ENCODE measurements at places on chromosomes 11 and 22.

DNA sequence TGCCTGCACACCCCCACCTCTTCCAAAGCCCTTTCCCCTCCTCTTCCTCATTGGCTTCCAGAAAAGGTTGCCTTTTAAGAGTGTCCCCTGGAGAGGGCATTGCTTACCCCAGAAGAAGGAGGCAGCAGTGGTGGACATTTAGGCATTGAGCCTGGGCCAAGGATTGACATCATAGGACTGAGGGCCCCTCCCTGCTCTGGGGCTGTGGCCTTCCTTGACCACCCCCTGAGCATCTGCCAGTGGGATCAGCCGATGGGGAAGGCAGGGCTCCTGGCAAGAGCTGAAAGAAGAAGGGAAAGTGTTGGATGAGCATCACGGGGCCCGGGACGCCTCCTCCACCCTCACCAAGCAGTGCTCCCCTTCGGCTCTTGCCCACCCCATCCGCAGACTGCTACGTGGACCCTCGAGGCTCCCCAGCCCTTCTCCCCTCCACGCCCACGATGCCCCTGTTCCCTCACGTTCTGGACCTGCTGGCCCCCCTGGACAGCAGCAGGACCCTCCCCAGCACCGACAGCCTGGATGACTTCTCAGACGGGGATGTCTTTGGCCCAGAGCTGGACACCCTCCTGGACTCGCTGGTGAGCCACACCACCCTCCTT lies 37.4 kb downstream of the ZC3H7B start:
- no peak overlapping the region for H3K4me3 ChIP-seq
- no peak overlapping the region for H3K27ac ChIP-seq
- no peak for DNase-seq

DNA sequence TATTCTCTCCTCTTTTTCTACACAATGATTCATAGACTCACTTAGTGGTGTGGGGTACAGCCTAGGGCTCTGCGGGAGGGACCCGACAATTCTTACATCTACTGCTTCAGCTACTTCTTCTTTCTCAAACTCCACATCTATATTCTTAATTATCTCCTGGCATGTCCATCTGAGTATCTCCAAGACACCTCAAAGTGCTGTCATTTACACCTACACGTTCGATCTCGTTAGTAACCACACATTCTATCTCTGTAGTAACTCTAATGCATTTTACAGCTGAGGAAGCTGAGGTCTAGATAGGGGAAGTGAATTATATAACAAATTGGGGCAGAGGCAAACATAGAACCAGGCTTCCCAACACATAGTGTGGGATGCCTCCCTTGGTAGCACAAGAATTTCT lies 27.7 kb upstream of the RRM1 start:
- no peak overlapping the region for H3K27ac ChIP-seq
- no peaks in the 10 kb centered on the region for H3K4me1 ChIP-seq
- no peaks in the 10 kb centered on the region for H3K36me3 ChIP-seq
- no peak overlapping the region for H3K4me3 ChIP-seq
- no peak for DNase-seq
- no peaks in the 10 kb centered on the region for H3K27me3 ChIP-seq

GRCh38 chr11:18934195-18934814 lies 4.9 kb downstream of the MRGPRX1 start:
- H3K36me3 ChIP-seq: no peaks in the 10 kb centered on the region
- H3K4me3 ChIP-seq: no peak overlapping the region
- no peaks in the 10 kb centered on the region for H3K4me1 ChIP-seq
- no peaks in the 10 kb centered on the region for H3K27me3 ChIP-seq
- no peak overlapping the region for H3K27ac ChIP-seq

- no peak overlapping the region for H3K4me3 ChIP-seq
- no peak for DNase-seq
- H3K36me3 ChIP-seq: no peaks in the 10 kb centered on the region
These were observed 446.5 kb downstream of the AASDHPPT start for GRCh38 chr11:106523921-106524320.

DNA sequence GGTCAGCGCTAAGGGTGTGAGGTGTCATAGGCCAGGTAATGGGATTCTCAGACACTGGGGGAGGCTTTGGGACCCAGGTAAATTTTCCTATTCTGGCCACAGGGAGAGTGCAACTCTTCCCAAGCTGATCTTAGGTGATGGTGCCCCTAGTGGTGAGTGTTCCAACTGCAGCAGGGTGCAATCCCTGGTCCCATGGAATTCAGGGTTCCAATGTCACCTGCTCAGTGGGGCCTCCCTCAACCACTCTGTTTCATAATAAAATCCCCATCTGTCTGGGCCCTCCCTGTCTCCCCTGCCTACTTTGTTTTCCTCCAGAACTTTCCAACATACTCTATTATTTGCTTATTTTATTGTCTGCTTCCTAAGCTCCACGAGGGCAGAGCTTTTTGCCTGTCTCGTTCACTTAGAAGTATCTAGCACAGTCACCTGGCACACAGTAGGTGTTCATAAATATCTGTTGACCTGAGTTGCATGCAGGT lies 2.9 kb upstream of the SGSM1 start:
- H3K27ac ChIP-seq: no peak overlapping the region
- H3K27me3 ChIP-seq: no peaks in the 10 kb centered on the region
- peak; percentile 41 for DNase-seq
- H3K36me3 ChIP-seq: no peaks in the 10 kb centered on the region
- H3K4me3 ChIP-seq: no peak overlapping the region

GRCh38 chr11:796565-797295 lies 1.4 kb downstream of the SLC25A22 start:
- peaks cover 8% of the 10 kb centered on the region for H3K4me1 ChIP-seq
- peak overlapping the region; percentile 87 for H3K27ac ChIP-seq
- no peaks in the 10 kb centered on the region for H3K27me3 ChIP-seq
- H3K4me3 ChIP-seq: peak overlapping the region; percentile 72

GRCh38 chr11:64559351-64560138 lies 31.5 kb upstream of the SLC22A12 start:
- H3K4me1 ChIP-seq: peaks cover 7% of the 10 kb centered on the region
- H3K27ac ChIP-seq: no peak overlapping the region
- H3K27me3 ChIP-seq: no peaks in the 10 kb centered on the region
- H3K36me3 ChIP-seq: no peaks in the 10 kb centered on the region
- no peak overlapping the region for H3K4me3 ChIP-seq

- H3K36me3 ChIP-seq: no peaks in the 10 kb centered on the region
- H3K4me3 ChIP-seq: no peak overlapping the region
- H3K27ac ChIP-seq: no peak overlapping the region
- H3K27me3 ChIP-seq: no peaks in the 10 kb centered on the region
- peaks cover 21% of the 10 kb centered on the region for H3K4me1 ChIP-seq
These were observed 18.1 kb downstream of the CKAP5 start for GRCh38 chr11:46827995-46828394.

DNA sequence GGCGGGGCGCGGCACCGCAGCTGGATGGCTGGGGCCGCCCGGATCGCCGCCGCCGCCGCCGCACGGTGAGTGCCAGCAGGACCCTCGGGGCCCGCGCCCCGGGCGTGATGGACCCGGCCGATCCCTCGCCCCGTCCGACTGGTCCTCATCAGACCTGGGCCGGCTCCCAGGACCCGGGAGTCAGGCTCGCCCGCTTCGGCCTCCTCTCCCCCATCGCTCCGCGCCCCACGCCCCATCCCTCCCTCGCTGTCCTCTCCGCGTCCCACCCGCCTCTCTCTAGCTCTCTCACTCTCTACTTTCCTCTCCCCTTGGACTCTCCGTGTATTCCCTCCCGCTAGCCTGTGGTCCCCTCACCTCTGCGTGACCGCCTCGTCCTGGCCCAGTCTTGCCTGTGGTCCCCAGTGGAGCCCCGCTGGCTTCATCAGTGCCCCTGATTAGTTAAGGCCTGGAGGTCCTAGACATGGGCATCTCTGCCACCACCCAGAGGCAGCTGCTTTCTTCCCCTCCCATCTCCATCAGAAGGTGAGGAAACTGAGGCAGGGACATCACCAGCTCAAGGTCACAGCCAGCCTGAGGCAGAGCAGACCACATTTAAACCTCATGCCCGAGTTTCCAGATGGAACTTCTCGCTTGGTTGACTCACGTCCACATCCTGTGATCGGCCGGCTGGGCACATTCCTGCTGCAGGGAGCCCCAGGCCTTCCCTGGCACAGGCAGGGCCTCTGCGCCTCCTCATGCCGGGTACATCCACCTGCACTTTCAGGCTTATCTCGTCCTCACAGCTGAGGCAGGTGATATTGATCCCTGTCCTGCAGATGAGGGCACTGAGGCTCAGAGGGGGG lies 429 bp downstream of the SLC39A13 start:
- peaks cover 14% of the 10 kb centered on the region for H3K4me1 ChIP-seq
- peak overlapping the region; percentile 59 for H3K4me3 ChIP-seq
- H3K27me3 ChIP-seq: no peaks in the 10 kb centered on the region

DNA sequence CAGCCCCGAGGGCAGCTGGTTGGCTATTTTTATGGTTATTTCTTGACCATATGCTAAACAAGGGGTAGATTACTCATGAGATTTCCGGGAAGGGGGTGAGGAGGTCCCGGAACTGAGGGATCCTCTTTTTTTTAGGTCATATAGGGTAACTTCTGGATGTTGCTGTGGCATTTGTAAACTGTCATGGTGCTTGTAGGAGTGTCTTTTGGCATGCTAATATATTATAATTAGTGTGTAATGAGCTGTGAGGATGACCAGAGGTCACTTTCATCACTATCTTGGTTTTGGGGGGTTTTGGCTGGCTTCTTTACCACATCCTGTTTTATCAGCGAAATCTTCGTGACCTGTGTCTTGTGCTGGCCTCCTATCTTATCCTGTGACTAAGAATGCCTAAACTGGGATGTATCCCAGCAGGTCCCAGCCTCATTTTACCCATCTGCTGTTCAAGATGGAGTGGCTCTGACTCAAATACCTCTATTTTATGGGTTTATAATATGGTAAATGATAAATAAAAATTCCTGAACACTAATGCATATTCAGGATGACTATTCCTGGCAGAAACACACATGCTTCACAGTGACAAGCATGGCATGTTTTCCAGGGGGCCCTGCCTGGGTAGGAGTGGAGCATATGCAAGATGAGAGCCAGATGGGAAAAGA lies 11.2 kb downstream of the KREMEN1 start:
- no peak overlapping the region for H3K27ac ChIP-seq
- no peaks in the 10 kb centered on the region for H3K36me3 ChIP-seq
- no peak for DNase-seq

DNA sequence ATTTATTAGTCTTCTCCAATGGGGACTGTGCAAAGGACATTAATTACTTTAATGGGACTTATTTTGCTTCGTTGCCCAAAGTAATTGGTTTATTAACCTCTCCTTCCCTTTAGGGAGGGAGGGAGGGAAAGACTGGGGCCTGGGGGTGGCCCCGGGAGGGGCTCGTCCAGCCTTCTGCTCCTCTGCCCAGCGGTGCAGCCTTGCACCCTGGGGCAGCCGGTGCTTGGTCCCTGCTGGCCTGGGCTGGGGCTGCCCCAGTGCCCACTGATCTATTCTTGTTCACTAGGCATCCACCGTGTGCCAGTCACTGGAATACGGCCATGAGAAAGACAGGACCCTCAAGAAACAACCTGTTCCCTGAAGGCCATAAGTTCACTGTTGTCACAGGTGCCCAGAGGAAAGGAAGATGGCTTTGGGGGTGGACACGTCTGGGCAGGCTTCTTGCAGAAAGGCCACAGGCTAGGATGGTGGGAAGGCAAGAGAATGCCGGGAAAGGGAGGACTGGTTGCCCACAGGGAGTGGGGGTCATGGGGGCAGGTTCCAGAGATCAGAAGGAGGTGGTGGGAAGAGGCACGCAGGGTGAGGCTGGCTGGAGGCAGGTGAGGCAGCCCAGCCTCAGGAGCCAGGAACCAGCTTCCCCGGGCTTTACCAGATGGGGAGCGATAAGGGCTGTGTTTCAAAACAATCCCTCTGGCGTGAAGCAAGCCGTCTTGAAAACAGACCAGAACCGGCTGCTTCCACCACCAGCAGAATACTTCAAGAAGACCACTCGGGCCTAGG lies 47.6 kb upstream of the KCNQ1OT1 start:
- H3K4me1 ChIP-seq: no peaks in the 10 kb centered on the region
- DNase-seq: no peak
- H3K27me3 ChIP-seq: no peaks in the 10 kb centered on the region
- H3K4me3 ChIP-seq: no peak overlapping the region

- no peaks in the 10 kb centered on the region for H3K27me3 ChIP-seq
- no peaks in the 10 kb centered on the region for H3K36me3 ChIP-seq
- no peak for DNase-seq
- no peak overlapping the region for H3K27ac ChIP-seq
- no peak overlapping the region for H3K4me3 ChIP-seq
These were observed 43.5 kb downstream of the EXT2 start for GRCh38 chr11:44138980-44139379.

DNA sequence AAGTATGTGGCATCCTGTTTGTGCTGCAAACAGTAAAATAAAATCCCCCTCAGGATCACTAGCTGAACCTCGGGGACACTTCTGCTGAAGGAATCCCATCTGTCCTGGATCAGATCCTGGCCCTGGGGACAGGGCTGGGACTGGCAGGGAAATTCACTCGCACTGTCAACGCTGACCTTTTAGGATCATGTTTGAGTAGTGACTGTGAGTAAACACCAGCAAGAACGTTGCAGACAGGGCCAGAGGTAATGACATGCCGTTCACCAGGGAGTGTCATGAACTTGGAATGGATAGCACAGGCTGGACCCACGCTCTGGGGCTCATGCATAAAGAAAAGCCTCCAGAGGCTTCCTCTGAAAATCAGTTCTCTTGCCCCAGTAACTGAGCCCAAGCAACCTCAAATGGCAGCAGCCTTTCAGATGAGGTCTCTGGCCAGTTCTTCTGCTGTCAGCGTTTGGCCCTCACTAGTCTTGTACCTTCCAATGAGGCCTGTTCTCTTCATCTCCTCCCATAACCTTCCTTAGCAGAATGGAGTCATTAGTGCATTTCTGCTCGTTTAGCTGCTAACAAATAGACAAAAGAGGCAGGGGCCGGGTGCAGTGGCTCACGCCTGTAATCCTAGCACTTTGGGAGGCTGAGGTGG lies 51.0 kb upstream of the BARX2 start:
- no peak overlapping the region for H3K4me3 ChIP-seq
- no peaks in the 10 kb centered on the region for H3K36me3 ChIP-seq
- H3K27me3 ChIP-seq: no peaks in the 10 kb centered on the region
- H3K27ac ChIP-seq: peak overlapping the region; percentile 75
- H3K4me1 ChIP-seq: peaks cover 18% of the 10 kb centered on the region

- H3K27me3 ChIP-seq: no peaks in the 10 kb centered on the region
- no peaks in the 10 kb centered on the region for H3K36me3 ChIP-seq
- no peak for DNase-seq
- H3K4me1 ChIP-seq: no peaks in the 10 kb centered on the region
These were observed 151.7 kb downstream of the UVRAG start for GRCh38 chr11:75966537-75967287.

DNA sequence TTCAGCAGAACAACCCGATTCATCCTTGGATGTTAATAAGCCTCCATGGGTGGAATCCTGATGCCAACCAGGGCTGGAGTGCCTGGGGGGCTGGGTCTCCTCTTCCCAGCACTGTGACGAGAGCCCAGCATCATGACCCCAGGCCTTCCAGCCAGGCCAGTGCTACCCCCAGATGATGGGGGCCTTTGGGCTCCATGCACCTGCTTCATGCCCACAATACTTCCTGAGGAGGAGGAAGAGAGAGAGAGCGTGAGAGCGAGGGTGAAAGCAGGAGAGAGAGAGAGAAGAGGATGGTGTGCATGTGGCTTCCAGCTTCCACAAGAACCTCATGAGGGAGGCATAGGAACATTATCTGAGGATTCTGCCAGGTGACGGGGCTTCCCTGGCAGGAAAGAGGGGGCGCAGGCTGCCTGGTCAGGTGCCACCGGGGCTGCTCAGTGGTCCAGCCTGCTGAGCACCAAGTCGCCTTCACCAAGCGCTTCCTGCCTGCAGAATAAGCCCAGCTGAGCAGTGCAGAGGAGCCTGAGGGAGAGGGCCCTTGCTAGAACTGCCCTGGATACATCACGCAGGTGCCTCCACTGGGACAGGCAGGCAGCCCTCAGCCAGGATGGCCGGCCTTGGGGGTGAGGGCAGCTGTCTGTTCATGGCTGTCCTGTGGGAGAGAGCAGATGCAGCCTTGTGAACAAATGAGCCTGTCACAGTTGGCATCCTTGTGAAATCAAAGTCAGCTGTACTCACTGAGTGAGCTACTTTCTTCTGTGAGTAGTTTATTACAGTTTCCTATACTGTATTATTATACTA lies 243.3 kb upstream of the B3GAT1 start:
- no peak for DNase-seq
- no peaks in the 10 kb centered on the region for H3K4me1 ChIP-seq
- peaks cover 4% of the 10 kb centered on the region for H3K27me3 ChIP-seq

All from pancreas (tissue), 10 donors.